ENCODE measurements at places on chromosomes 5 and 9.

DNA sequence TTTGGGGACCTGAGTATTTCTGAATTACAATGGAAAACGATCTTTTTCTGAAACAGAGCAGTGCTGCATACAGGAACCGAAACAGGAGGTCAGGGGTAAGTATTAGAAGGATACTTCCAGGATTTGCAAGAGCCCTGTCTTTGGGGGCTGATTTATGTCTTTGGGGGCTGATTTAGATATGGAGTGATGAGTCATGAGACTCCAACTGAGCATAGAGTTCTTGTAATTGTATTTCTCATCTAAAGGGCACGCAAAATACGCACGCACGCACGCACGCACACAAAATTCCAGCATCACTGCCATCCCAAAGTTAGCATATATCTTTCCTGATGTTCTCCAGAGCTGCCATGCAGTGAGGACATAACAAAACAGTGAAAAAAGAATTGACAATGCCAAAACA, 414.8 kb upstream of the CCNH start:
- DNase-seq, result no peak

DNA sequence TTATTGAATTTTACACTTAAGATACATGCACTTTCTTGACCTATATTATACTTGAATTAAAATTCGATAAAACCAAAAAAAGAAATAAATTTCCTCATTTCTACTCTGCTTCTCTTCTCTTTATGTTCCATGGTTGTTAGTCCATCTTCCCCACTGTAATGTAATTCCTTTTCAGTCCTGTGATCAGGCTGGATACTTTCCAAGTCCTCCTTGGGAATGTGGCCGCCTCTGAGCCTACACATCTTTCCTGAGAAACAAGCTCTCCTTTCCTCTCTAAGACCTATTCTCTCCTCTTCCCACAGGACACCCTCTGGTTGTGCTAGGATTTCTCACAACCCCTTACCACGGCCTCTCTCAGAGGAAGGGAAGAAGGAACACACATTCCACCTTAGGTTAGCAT, 285.1 kb downstream of the DNAH5 start:
- no peak for DNase-seq

GRCh38 chr9:71897577-71897976, 13.4 kb downstream of the ABHD17B start:
- DNase-seq, result no peak

GRCh38 chr9:104974053-104974962, 46.4 kb upstream of the ABCA1 start:
- DNase-seq, result no peak

GRCh38 chr5:58786035-58786434, 203.2 kb downstream of the RAB3C start:
- DNase-seq, result no peak

DNA sequence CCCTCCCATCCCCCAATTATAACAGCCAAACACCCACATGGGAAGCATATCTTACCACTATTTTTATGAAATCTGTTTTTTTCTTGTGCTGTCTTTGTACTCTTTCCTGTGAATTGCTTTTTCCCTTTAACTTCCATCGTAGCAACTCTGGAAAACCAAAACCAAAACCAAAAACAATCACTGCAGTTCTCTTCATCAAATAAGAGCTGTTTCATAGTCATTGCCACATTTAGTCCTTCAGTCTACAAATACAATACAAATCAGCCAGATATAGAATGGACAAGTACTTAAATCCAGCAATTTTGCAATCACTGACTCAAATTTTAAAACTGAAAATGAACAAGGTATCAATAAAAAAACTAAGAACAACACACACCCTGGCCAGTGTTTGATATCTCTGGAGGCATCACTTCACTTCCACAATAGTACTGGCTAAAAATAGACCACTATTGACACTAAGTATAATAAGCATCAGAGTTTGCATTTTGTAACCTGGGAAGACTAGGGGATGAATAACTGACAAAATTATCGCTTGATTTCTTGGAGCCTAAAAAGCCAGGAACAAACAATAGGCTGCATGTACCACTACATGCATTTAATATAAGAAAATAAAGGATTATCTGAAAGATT, 5.4 kb downstream of the PUM3 start:
- DNase-seq, result no peak

GRCh38 chr5:4100739-4101138, 505.1 kb downstream of the IRX1 start:
- no peak for DNase-seq

DNA sequence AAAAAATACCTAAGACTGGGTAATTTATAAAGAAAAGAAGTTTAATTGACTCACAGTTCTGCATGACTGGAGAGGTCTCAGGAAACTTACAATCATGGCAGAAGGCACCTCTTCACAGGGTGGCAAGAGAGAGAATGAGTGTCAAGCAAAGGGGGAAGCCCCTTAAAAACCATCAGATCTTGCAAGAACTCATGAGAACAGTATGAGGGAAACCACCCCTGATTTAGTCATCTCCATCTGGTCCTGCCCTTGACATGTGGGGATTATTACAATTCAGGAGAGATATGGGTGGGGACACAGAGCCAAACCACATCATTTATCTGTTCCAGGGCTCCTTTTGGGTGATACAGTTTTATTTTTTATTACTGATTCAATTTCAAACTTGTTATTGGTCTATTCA, 23.2 kb upstream of the ADAMTS16 start:
- no peak for DNase-seq

GRCh38 chr5:54695198-54695966, 177.8 kb downstream of the SNX18 start:
- no peak for DNase-seq

DNA sequence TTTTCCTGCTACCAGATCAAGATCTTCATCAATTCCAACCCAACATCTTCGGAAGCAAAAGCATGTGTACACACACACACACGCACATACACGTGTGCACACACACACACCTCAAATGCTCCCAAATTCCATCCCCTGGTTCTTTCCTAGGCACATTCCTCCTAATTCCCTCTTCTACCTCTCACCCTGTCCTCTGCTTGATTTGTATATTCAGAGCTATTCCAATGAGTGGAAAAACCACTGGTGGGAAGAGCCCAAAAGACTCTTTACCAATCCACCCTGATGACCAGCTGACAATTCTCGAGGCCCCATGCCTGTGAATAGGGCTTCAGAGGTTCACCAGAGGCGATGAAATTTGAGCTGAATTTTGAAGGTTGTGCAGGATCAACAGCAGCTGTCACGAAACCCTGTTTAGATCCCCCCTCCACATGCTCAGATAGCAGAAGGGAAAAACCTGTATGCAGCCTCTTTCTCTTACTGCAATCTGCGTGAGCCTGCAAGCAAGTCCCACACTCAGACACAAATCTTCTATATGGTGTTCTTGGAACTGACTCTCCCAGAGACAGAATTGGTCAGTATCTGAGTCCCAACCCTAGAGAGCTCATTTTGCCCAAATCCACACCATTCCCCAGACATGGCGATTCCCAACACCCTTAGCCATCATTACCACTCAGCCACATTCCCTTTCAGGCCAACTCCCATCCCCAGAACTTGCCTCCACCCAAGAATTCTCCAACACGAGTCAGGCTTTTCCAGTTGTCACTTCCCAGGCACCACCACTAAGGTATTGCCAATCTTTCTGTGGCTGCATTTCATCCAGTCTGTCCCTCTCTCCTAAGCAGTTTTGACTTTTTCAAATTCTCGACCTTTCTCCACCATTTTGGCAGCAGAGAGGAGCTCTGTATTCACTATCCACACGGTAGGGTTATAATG, 4.3 kb upstream of the TRIO start:
- DNase-seq, result no peak

DNA sequence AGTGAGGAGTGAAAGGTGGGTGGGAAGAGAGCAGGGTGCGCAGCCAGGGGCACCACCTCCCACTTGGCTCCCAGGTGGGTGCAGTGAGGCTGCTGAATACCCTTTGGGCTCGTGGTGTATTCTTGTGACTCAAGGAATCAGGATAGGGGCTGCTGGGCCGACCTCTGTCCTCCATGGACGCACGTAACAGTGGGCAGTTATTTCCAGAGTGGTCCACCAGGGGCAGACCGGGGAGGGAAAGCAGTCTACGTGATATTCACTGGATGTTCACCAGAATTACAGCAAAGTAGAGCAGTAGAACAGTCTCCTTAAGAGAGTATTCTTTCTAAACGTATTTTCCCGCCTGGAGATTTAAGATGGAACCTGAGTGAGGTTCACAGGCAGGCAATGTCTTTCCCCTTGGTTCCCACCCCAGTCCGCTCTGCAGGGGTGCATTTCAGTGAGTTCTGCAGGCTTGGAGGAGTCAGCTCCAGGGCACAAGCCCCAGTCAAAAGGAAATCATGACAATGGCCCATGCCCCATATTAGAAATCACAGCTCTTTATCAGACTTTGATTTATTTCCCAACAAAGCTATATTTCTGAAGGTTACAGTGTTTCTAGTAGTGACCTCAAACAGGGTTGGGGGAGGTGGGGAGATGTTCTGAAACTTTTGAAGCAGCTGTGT, 88.7 kb downstream of the SYK start:
- DNase-seq, result no peak

- no peak for DNase-seq
These were observed 97.2 kb downstream of the DOCK8 start for GRCh38 chr9:311841-312240.

- DNase-seq, result no peak
These were observed 761 bp downstream of the CCT5 start for GRCh38 chr5:10250806-10251276.

GRCh38 chr9:135178498-135178897, 91.0 kb downstream of the OLFM1 start:
- no peak for DNase-seq

- no peak for DNase-seq
These were observed 937.6 kb downstream of the TLE4 start for GRCh38 chr9:80509358-80509757.

GRCh38 chr9:127106466-127106855, 16.0 kb downstream of the ANGPTL2 start:
- no peak for DNase-seq

- DNase-seq, result no peak
These were observed 32.9 kb upstream of the PDE8B start for GRCh38 chr5:77177576-77177975.

DNA sequence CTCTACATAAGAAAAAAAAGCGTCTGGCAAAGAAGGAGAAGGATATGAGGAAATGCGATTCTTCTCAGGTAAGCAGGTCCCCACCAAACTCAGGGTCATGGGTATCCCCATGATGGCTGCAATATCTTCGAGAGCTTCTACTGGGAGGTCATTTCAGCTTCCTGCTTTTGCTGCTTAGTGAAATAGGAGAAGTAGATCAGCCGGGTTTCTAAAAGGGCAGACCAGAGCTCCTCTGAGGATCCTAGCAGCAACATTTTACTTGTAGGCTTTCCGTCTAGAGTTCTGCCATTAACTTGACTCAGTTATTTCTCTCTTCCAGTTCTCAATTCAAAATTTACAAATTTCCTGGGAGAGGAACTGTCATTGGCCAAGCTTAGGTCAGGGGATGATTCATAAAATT, 134.7 kb downstream of the DPYSL3 start:
- DNase-seq, result no peak

GRCh38 chr5:62593331-62593730, 14.7 kb downstream of the LRRC70 start:
- no peak for DNase-seq

DNA sequence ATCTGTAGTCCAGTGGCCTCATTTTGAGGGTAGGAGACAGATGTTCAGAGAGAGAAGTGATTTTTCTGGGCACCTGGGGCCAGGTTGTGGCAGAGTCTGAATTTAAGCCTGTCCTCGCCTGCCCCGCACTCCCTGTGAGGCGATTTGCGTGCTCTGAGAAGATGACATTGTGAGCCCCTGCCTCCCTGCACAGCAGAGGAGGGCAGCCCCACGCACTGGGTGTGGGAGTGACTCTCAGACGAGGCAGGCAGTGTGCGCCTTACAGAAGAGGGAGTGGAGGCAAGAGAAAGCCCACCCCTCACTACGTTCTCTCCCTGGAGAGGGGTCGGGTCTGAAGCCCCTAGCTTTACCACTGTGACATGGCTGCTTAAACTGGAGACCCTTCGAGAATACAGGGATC, 35.7 kb downstream of the IRX4 start:
- DNase-seq, result no peak

- no peak for DNase-seq
These were observed 267.0 kb downstream of the SEC61B start for GRCh38 chr9:99489060-99489413.

DNA sequence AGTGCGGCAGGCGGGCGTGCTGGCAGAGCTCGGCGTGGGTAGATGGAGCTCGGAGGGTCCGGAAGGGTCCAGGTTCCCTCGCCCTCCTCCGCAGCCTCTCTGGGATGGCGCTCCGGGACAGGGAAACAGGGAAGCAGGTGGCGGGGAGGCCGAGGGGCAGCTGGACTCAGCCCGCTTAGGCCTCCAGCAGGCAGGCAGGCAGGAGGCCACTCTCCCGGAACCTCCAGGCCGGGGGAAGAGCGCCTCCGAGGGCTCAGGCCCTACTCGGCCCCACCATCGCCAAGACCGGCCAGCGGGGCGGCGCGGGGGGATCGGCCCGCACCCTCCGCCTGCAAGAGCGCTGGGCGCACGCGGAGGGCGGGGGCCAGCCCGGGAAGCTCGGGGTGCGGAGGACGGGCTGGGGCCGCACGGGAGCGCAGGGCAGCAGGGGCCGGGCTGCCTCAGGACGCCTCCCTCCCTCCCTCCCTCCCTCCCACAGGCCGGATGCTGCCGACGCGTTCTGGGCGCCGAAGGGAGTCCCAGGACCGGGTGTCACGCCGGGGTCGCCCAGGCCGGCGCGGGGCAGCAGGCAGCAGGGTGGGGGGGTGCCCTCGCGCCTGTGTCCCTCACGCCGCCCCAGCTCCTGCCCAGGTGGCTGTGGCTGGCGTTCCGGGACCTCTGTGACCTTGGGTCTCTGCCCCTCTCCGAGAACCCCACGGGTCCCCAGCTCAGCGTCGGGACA, 977 bp downstream of the MGAT4B start:
- DNase-seq, result no peak

GRCh38 chr5:169168280-169168679, 132.7 kb downstream of the SLIT3 start:
- no peak for DNase-seq

- DNase-seq, result no peak
These were observed 218.0 kb upstream of the C9orf72 start for GRCh38 chr9:27791311-27791710.

GRCh38 chr9:131627648-131628458, 82.5 kb downstream of the PRRT1B start:
- DNase-seq, result no peak

GRCh38 chr9:113695440-113695851, 180.7 kb upstream of the ZNF618 start:
- no peak for DNase-seq

DNA sequence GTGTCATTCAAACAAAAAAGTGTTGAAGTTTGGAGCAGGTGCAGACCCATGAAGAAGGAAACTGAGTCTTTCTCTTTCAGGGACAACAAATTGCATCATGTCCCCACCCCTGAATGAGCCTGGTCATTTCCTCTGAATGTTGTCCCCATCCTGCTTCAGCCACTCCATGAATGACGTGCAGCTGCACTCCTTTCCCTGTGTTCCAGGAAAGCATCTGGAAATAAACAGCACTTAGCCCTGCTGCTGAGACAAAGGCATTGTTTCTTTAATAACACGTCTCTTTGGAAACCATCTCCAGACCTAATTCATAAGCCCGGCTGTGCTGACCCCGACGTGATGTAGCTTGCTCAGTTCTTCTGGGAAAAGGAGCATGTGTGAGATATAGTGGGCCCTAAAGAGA, 682.3 kb downstream of the BRINP1 start:
- DNase-seq, result no peak

- no peak for DNase-seq
These were observed 3.5 kb upstream of the ZNF366 start for GRCh38 chr5:72510610-72511181.
